ENCODE measurements at places on chromosomes 6 and 20.
A peak's percentile ranks its signal among the peaks of the same experiment; 100 is the strongest.

DNA sequence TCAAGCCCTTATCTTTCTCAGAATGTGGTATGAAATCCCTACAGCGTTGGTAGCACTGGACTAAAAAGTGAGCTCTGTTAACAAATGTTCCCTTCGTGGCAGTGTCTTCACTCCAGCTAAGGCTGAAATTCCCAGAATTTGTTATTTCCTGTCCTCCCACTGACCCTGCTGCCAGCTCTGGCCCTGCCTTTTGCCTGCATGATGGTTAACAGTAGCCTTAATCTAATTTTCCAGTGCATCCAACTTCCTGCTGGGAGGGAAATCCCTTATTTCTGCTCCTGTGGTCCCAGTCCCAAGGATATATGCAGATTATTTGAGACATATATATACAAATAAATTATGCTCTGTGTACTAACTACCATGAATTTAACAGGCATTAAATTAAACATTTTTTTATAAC lies 157.2 kb upstream of the CARMIL1 start:
- no peak for DNase-seq

DNA sequence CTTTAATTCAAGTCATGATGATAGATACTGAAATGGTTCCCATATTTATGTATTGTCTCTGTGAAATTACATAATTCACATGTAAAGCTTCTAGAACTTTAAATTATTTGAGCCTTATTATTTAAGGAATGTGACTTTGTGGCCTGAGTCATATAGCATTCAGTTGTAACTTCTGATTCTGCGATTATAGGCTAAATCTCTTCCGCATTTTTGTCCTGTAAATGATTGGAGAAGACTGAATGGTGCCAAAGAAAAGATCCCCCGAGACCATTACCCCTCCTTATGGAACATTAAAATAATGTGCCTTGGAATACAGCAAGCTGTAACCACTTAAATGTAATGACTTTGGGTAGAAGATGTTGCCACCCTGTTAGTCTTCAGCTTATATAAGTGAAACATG lies 63.3 kb upstream of the MAP7 start:
- DNase-seq: no peak

GRCh38 chr6:81752084-81752920 lies at the start of gene TENT5A:
TSS of gene TENT5A (minus strand) at chr6:81752681. CDS start at chr6:81752141, 540 bp downstream.
- peak; percentile 56 for DNase-seq

DNA sequence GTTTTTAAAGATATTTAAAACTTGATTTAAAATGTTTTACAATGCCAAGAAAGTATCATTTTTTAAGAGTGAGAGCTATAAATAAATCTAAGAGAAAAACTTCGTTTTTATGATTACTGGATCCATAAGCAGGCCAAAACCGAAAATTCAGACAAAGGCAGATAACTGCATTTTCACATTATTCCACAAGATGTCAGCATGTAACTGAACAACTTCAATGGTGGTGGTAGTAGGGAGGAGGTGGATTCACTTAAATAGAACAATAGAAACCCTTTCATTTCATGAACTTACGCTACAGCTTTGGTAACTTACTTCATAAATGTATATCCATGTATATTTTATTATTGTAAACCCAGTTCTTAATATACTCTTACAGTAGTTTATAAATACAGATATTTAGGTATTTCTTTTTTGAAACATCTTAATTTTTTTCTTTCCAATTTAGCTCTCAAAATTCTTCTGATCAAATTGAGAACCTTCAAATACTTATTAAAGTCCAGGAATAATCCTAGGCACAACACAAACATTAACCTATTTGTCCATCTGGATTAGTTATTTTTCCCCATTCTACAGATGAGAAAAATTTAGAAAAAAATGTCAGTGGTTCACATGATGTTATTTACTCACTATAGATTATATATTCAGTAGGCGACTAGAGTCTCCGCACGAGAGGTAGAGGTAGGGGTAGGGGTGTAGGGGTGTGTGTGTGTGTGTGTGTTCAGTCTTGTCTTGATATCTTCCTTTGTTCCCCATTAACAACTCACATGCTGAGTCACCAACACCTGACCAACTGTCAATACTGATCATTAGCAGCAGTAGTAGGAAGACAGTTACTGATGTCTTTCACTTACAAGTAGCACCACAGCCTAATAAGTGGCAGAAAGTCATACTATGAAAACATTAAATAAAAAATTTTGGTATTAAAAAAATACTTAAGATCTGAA lies 111.5 kb downstream of the ARHGAP18 start:
- DNase-seq: no peak

DNA sequence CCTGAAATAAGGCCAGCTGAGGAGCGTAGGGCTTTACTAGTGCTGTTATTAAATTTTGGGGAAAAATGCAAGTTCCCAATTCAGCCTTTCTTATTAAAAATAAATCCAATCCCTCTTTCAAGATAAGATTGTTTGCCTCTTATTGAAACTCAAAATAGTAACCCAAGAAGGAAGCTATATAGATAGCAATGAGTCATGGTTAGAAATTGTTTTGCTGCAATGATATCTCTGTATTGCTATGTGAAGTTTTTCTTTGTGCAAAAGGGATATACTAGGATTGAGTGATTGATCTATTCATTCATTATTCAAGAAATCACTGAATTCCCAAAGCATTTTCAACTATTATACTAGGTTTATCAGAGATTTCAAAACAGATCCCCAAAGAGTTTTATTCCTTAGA lies 93.0 kb upstream of the HDAC2 start:
- DNase-seq: no peak

DNA sequence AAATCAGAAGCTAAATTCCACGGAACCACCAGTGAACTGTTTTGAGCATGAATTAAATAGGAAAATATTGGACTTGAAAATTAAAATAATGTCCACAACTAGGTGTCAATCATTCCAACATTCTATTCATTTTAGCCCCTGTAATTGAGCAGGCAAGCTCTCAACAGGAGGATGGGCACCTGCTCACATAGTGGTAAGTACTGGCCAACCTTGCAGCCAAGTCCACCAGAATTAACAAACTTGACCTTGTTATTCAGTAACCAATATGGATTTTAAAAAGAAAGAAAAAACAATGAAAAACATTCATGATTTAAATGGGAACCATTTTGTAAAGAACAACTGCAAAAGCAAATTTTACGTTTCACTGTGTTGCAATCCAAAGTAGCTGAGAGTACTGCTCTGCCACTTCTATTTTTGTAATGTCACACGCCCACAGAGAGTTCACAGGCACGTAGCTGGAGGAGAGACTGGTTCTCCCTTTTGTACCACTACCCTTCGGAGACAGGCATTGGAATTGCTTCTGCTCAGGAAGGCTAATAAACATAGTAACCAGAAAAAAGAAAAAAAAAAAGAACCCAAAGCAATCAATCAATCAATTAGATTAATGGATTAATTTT lies 75.2 kb upstream of the F13A1 start:
- no peak for DNase-seq

- no peak for DNase-seq
Measured at GRCh38 chr6:20205722-20206161, 6.5 kb downstream of the MBOAT1 start.
